ENCODE measurements at places on chromosomes 13 and 19. TPM values are rescaled to one million over a fixed set of nuclear protein-coding genes. Genes with fewer than 3 reads are reported as not detected.

The CELF5 gene
- total RNA-seq = 0.48 TPM

The EDNRB gene
- not detected for total RNA-seq

The CDC42EP5 gene
- total RNA-seq = not detected

The FCAR gene
- not detected for total RNA-seq

The IFNL1 gene
- total RNA-seq = not detected

The PTPRS gene
- total RNA-seq = 41.9 TPM

The DCLK1 gene
- total RNA-seq = 1.4 TPM

The ODAD3 gene
- 1.4 TPM for total RNA-seq

The PCDH20 gene
- not detected for total RNA-seq

The MISP gene
- 60.7 TPM for total RNA-seq

The CLIP3 gene
- total RNA-seq = 0.73 TPM

The BRD4 gene
- 28.0 TPM for total RNA-seq

The RPS16 gene
- 6,338 TPM for total RNA-seq

The IL17D gene
- total RNA-seq = 1.3 TPM

The VSTM1 gene
- 0.23 TPM for total RNA-seq

Measured in A549 treated with dexamethasone at 1 μM for 4 hours (cell line).